ENCODE measurements at places on chromosomes 12 and 14.

GRCh38 chr12:104643819-104644669, 187.3 kb downstream of the CHST11 start:
- DNase-seq, result no peak

- no peak for DNase-seq
Measured at GRCh38 chr12:110330544-110330943, 49.5 kb downstream of the ATP2A2 start.

GRCh38 chr14:45902241-45902640, 649.2 kb upstream of the MIS18BP1 start:
- no peak for DNase-seq

GRCh38 chr12:42504049-42504448, 85.5 kb downstream of the PRICKLE1 start:
- DNase-seq, result no peak

- no peak for DNase-seq
Measured at GRCh38 chr12:46785382-46785781, 40.4 kb downstream of the SLC38A4 start.

- no peak for DNase-seq
Measured at GRCh38 chr12:130179621-130180020, 17.4 kb downstream of the FZD10 start.

DNA sequence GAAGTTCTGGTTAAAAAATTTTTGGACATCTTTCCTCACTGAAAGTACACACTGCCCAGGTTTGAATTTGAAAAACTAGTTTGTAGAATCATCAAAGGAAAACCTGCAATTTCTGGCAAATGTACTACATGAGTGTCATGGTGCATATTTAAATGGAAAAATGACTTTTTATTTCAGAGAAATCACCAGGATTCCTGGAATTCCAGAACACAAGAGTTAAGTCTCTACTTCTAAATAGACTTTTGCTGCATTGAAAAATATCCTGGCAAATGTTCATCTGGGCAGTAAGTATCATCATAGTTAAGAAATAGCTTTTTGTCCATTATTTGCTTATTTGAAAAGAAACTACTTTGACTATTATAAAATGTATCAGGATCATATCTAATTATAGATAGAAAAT, 275.1 kb downstream of the PRKD1 start:
- no peak for DNase-seq

DNA sequence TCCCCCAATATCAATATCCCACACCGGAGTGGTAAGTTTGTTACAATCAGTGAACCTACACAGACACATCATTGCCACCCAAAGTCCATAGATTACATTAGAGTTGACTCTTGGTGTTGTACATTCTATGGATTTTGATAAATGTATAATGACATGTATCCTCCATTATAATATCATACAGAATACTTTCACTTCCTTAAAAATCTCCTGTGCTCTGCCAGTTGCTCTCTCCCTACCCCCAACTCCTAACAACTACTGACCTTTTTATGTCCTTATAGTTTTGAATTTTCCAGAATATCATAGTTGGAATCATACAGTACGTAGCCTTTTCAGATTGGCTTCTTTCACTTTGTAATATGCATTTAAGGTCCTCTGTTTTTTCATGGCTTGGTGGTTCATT, 48.4 kb downstream of the SLC4A8 start:
- no peak for DNase-seq

- DNase-seq, result no peak
Measured at GRCh38 chr12:114916124-114916523, 232.1 kb upstream of the TBX3 start.

- no peak for DNase-seq
Measured at GRCh38 chr12:121784460-121784859, 9.0 kb downstream of the RHOF start.

DNA sequence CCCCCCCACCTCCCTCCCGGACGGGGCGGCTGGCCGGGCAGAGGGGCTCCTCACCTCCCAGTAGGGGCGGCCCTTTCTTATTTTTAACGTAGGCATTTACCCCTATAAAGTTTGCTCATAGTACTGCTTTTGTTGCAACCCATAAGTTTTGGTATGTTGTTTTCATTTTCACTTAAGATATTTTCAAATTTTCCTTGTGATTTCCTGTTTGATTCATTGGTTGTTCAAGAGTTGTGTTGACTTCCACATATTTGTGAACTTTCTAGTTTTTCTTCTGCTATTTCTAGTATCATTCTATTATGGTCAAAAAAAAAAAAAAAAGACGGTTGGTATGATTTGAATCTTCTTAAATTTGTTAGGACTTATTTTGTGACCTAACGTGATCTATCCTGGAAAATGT, 6.5 kb downstream of the NOXRED1 start:
- no peak for DNase-seq

DNA sequence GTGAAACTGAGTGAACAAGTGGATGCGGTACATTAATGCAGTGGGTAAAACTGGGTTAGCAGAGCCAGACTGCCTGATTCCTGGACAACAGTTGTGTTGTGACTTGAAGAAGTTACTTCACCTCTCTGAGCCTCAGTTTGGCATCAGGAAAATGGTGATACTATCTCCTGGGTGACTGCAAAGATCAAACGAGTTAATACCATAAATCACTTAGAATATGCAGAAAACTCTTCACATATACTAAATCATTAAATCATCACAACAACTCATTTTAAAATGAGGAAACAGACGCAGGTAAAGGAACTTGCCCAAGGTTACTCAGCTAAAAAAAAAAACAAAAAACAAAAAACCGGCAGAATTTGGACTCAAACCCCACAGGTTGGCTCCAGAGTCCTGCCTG, 811 bp downstream of the MTERF2 start:
- DNase-seq, result no peak

DNA sequence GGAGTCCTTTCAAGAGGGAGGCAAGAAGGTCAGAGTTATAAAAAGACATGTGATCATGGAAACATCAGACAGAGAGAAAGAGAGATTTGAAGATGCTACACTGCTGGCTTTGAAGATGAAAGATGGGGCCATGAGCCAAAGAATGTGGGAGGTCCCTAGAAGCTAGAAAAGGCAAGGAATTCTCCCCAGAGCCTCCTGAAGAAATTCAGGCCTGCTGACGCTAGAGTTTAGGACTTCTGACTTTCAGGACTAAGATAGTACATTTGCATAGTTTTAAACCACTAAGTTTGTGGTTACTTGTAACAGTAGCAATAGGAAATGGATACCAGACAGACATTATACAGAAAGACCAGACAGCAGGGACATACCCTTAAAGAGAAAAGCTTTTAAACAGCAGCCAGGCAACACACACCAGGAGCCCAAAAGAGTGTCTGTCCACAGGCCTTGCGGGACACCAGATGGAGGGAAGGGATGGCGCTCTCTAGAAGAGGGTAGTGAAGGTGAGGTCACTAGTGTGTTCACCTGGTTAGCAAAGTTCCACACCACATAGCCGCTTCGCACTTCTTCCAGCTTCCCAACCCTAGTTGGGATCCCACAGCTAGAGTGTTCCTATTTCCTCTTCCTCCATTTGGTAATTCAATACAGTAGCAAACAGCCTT, 29.7 kb upstream of the CEBPE start:
- DNase-seq, result no peak

- DNase-seq, result no peak
Measured at GRCh38 chr12:128657378-128657777, 166.4 kb downstream of the SLC15A4 start.

DNA sequence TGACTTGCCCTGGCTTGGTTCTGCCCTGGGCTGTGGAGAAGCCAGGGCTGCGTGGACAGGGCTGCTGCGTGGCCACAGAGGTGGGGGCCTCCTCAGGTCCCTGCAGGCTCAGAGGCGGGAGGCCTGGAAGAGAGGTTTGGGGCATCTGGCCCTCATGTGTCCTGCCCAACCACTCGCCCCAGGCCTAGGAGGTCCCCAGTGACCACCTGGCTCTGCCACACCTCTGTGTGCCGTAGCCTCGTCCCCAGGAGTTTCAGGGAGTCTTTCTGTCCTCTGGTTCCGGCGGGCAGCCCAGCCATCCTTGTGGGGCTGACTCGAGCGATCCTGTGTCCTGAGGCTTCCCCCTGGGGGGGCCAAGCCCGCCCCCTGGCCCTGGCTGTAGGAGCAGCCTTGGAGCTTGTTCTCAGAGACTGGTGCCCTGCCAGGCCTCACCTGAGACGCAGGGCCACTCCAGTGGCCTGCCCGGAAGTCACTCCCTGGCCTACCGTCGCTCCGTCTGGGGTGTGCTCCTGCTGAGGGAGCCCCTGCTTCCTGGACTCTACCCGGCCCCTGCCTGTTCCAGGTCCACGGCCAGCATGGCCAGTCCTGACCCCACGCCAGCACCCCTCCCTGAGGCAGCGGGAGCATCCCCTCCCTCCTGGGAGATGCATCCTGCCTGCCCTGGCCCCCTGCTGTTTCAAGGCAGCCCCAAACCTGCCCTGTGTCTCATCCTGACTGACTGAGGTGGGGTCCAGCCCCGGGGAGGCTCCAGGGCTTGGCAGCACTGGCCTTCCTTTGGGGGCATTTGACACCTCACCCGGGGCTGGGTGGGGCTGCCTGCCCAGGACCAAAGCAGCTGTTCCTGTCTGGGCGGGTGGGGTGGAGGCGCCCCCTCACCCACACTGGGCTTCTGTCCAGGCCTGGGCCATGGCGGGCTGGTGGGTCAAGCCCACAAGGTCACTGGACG, 13.9 kb downstream of the ASPG start:
- DNase-seq, result no peak

DNA sequence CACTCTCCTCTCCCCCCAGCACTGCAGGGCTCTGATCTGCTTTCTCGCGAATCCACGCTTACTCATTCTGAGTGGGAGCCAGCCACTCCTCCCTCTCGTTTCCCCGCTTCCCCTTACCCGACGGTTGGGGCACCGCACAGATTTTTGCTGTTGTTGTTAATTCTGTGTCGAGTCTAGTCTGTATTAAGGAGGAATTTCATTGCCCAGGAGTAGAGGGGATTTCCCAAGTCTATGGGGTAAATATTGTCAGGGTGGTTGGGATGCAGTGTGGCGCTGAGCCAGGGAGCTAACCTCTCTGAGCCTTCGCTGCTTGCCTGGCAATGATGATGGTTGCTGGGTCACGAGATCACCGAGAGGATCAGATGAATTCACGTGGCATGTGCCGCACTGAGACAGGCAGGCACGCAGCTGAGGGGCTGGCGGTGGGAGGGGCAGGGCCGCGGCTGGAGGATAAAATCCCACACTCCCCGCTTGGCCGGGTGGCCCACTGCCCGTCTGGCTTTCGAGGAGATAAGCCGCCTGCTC, 18.5 kb downstream of the NCOR2 start:
- DNase-seq, result peak; percentile 36
